ENCODE measurements at places on chromosomes 6 and 20.

- DNase-seq = no peak
Measured at GRCh38 chr6:154487367-154488247, 22.9 kb downstream of the CNKSR3 start.

DNA sequence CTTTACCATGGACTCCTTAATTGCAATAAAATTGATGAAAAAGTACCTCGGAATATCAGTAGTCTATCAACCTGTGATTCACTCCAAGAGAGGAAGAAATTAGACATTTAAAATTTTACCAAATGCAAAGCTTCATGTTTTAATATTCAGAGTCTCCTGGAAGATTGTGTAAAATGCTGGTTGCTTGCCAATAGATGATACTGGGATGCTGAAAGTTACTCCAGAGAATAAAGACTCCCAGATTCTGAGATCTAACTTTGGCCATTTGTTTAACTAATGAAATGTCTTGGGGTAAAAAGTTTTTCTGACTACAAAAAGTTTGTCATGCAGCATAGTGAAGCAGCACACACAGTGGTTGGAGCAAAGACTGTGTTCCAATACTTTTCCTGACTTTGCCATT lies 176.7 kb upstream of the RSPO3 start:
- DNase-seq = no peak

DNA sequence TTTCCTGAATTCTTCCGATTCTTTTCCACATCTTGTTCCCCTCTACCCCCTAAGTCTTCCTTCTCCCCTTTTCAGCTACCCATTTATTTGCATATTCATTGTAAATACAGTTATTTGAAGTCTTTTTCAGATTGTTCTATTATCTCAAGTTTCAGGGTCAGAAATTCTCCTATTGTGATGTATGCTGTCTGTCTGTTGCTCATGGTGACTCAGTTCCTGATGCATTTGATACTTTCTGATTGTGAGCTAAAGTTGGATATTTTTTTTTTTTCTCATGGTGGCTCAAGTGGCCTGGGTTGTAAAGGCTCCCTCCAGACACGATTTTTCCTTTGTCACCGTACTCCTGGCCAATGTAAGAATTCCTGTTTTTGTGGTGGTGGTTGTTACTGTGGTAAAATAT lies 4.9 kb upstream of the PI16 start:
- DNase-seq = no peak

DNA sequence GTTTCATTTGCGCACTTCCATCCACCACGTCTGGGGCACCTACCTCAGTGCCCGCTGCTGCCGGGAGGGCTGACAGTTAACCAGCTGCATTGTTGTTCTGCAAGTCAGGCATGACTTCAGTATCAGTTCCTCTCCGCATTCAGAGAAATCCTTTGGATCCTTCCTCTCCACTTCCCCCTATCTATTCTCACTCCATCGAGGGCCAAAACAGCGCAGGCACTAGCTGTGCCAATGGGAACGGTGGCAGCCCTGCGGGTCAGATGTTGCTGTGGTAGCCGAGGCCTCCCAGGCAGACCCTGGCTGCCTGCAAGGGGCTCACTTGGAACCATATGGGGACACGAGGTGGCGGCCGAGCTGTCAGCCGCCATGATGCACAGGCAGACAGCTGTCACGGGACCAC lies 64.2 kb upstream of the INSM1 start:
- DNase-seq = peak; percentile 11

DNA sequence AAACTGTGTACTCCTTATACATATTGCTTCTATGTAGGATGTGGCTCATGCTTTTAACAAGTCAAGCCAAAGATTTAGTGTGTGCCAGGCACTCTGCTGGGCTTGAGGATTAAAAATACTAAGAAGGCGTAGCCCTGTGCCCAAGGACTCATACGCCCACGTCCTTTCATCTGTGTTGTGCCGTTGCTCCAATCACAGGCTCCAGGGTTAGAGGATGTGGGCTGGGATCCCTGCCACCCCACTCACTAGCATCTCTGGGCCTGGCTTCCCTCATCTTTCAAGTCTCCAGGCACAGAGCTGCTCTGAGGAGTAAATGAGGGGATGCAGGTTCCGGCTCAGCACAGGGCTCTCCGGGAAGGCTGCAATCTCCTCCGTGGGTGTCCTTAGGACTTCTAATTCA lies 214.2 kb downstream of the SYNDIG1 start:
- DNase-seq = no peak

GRCh38 chr6:75206576-75207342 lies 906 bp upstream of the COL12A1 start:
- DNase-seq = no peak

DNA sequence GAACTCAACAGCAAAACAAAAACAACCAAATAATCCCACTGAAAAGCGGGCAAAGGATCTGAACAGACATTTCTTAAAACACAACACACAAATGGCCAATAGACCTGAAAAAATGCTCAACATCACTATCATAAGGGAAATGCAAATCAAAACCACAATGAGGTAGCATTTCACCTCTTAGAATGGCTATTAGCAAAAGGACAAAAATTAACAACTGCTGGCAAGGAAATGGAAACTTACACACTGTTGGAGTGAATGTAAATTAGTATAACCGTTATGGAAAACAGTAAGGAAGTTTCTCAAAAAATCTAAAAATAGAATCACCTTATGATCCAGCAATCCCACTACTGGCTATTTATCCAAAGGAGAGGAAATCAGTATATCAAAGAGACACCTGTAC lies 20.9 kb downstream of the FAM8A1 start:
- DNase-seq = no peak

DNA sequence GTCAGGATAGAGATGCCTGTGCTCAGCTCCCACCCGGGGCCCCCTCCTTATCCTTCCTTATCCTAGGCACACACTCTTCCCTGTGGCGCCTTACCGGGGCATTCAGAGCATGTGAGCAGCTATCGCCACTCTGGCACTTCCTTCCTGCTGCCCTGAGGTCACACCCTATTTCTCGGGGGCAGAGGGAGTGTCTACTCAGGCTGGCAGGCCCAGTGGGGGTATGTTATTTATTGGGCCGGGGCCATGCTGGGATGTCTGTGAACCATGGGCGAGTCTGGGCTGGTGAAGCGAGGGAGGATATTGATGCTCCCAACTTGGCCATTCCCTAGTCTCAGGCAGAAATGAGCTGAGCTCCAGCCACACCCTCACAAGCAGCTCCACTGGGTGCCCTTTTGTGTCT lies 3.9 kb upstream of the LY6G6D start:
- DNase-seq = peak; percentile 53
